ENCODE measurements at places on chromosomes 7 and 10.

- DNase-seq: no peak
Measured at GRCh38 chr10:5480162-5480941, 19.0 kb downstream of the CALML5 start.

DNA sequence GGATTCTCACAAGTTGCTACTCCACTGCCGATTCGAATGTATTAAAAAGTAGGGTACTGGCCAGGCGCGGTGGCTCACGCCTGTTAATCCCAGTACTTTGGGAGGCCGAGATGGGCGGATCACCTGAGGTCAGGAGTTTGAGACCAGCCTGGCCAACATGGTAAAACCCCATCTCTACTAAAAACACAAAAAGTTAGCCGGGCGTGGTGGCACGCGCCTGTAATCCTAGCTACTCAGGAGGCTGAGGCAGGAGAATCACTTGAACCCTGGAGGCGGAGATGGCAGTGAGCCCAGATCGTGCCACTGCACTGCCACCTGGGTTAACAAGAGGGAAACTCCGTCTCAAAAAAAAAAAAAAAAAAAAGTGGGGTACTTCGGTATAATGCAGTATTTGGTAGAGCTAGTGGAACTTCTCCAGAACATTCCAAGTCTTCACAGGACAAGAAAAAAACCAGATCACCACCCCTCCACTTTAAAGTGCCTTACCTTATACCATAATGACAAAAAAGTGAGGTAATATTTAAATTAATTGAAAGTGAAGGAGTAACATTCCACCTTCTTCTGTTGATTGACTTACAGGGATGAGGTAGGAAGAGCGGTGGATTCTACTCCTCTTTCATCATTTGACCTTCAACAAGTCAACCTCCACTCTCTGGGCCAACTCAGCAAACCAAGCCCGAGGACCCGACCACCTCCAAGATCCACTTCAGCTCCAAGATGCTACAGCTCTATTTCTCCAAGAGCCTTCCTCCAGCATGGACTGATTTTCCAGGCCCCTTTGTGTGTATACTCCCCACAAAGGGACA is 2.0 kb downstream of the BAZ1B start:
- no peak for DNase-seq

- no peak for DNase-seq
Measured at GRCh38 chr10:91214911-91215310, 5.6 kb upstream of the PCGF5 start.

DNA sequence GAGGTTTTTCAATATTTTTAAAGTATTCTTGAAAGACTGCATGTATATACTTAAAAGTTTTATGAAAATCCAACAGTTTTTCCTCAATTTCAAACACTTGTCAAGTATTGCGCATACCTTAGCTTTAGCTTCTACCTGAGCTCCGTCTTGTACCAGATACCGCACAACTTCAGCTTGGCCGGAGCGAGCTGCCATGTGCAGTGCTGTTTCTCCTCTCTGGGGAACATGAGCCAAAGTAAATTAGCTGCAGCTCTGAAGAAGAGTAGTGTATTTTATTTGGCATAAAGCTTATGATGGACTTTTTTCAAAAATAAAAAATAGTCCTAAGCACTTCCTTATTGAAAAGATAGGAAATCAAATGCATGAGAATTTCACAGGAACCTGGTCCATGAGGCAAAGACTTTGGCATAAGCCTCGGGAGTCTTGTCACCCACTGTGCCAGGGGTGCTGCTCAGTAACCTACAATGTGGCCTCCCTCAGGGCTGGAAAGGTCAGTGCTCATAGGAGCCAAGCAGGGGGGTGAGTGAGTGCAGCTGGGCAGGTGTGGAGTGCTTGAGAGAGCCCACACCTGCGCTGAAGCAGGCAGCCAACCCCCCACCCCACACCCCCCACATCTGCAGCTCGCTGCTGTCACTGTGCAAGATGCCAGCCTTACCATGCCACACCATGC is 189.5 kb downstream of the ANK3 start:
- DNase-seq: no peak

- no peak for DNase-seq
Measured at GRCh38 chr7:115672024-115672423, 358.5 kb downstream of the TFEC start.

- DNase-seq: no peak
Measured at GRCh38 chr10:70753026-70753663, 32.0 kb downstream of the TBATA start.

GRCh38 chr7:142908921-142909890 is 23.7 kb upstream of the TRPV6 start:
- DNase-seq: no peak

DNA sequence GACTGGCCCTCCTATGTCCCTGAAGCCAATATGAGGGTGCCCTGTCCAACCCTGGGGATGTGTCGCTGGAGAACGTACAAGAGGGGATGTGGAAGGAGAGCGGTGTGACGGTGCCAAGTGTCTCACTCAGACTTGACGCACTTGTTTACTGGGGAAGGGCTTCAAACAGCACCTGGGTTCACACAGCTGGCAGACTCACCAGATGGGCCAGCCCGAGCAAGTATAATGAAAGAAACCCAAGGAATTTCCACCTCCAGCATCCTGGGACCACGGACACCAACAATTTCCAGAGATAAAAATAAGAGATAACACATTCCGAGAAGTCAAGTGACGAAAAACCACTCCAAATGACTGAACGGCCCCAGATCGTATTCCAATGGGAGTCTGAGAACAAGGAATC is 5.3 kb downstream of the ATP5MF start:
- no peak for DNase-seq

GRCh38 chr7:90593205-90593604 is 2.9 kb upstream of the CDK14 start:
- DNase-seq: no peak

DNA sequence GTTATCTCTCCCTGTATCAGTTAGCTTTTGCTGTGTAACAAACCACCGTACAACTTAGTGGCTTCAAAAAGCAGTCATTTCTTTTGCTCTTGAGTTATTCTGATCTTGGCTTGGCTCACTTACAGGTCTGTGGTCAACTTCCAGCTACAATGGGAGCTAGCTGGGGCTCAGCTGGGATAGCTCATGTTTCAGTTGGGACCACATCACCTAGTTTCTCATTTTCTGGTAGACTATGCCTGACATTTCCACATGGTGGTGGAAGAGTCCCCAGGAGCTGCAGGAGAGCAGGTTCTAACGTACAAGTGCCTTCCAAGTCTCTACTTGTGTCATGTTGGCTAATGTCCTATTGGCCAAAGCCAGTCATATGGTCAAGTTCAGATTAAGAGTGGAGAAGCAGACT is 25.8 kb upstream of the PIP4K2A start:
- no peak for DNase-seq
